NCI-H460 (cell line): ENCODE measurements at places on chromosomes 1 and 21. TPM values are rescaled to one million over a fixed set of nuclear protein-coding genes. Genes with fewer than 3 reads are reported as not detected.
A peak's percentile ranks its signal among the peaks of the same experiment; 100 is the strongest.

The DMRTA2 gene
- 10.7 and 10.8 TPM in 2 replicates for total RNA-seq

The AGT gene
- total RNA-seq, result not detected in 2 replicates

The ADAMTS5 gene
- not detected in 2 replicates for total RNA-seq

The SPRR3 gene
- not detected in 2 replicates for total RNA-seq

The GUCA2A gene
- not detected in 2 replicates for total RNA-seq

The SPRR2B gene
- not detected in 2 replicates for total RNA-seq

The KLF18 gene
- not detected in 2 replicates for total RNA-seq

DNA sequence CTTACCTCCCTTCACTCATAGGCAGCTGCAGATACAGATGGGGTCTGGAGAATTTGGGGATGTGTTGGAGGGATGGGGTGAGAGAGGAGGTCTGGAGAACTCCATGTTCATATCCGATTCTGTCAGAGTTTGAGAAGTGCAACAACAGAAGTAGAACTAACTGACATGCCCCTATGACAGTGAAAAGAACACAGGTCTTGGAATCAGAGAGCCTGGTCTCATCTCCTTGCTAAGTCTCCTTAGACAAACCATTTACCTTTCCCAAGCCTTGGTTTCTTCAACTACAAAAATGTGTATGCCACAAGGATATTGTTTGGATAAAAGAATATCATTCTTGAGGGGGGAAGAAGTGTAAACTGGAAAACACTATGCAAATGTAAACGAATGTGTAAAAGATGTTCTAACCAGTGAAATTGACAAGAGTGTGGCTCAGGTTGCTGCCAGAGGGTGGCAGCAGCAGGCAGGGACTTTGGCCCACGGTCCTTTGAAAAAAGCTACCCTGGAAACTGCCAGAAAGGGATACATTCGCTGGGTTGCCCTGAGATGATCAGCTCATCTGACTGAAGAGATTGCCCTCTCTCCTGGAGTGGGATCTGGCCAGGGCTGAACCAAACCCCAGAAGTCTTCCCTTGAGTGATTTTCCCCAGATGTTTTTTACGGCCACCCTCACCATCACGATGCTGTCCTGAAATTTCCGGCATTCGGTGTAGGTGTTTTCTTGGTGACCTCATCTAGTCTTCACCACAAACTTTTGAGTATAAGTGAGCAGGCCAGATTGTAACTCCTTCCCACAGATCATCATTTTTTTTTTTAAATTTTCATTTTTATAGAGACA lies 17.0 kb upstream of the CD2 start:
- peak; percentile 36 for DNase-seq

DNA sequence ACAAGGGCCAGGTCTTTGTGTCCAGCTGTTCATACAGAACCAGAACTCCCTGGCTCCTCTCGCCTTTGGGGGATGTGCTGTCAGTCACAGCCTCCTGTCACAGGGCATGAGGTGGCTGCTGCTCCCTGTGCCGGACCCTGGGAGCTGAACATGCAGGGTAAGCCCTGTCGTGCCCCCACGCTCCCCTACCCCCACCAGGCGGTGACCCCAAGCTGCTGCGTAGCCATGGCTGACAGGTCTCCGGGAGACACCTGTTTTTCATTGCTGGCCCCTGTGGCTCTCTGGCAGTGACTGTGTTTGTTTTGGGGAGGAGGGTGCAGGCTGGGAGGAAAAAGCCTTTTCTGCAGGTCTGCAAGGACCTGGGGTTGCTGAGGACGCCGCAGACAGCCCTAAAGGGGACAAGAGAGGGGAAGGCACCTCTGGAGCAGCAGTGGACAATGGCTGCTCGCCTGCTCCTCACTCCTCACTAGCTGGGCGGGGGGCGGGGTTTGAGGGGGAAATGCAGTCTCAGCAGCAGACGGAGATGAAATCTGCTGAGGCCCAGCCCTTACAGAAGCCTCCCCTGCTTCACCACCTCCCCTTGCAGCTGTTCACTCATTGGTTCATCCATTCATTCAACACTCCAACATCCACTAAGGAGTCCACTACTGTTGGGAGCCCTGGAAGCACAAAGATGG lies 81.4 kb downstream of the TRABD2B start:
- DNase-seq, result no peak

GRCh38 chr1:31746687-31747086 lies 17.5 kb downstream of the ADGRB2 start:
- DNase-seq, result no peak

DNA sequence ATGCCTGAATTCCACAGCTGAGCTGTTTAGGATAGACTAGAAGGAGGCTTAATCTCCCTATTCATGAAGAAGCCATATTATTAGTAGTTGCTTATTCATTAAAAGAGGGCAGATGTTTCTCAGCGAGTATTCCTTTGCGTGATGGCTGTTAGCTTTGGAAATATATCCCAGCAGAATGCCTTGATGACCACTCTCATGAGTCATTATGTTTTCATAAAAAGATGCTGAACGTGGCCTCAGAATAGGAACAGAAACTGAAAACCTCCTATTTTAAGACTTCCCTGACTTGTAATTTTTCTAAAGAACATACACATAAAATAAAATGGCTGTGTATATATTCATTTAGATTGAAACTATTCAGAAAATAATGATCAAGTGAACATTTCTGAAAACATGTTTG lies 9.6 kb upstream of the PLA2G4A start:
- DNase-seq, result no peak

DNA sequence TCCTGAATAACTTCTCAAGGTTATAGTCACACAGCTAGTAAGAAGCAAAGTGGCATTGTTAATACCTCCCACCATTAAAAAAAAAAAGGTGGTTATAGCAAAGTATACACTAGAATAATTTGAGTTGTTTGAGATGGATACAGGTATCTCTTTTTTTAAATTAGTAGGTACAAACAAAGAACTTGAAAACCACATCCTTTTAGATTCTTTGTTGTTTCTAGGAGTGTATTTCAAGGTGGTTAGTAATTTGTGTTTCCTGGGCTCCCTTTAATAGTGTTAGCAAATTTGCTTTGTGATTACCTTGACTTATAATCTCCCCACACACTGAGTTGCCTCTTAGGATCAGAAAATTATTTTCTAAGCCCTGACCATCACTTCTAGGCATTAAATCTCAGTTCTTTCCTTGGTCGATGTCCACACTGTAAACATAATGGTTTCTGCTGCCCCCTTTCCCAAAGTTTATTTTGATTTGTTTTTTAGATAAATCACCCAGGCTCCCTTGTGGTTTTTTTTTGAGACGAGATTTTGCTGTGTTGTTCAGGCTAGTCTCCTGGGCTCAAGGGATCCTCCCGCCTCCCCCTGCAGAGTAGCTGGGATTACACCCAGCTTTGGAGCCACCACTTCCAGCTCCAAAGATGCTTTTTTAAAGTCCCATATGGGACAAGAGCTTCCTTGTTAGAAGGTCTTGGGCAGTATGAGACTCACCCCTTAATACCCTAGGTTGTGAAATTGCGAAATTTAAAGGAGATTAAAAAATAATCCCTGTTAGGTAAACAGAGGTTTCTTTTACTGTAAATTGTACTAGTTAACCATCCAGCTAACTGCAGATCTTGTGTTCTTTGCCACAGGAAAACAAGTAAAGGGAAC lies 6.2 kb downstream of the AKIRIN1 start:
- no peak for DNase-seq

- no peak for DNase-seq
These were observed 495.6 kb downstream of the SIPA1L2 start for GRCh38 chr1:232134365-232134764.

DNA sequence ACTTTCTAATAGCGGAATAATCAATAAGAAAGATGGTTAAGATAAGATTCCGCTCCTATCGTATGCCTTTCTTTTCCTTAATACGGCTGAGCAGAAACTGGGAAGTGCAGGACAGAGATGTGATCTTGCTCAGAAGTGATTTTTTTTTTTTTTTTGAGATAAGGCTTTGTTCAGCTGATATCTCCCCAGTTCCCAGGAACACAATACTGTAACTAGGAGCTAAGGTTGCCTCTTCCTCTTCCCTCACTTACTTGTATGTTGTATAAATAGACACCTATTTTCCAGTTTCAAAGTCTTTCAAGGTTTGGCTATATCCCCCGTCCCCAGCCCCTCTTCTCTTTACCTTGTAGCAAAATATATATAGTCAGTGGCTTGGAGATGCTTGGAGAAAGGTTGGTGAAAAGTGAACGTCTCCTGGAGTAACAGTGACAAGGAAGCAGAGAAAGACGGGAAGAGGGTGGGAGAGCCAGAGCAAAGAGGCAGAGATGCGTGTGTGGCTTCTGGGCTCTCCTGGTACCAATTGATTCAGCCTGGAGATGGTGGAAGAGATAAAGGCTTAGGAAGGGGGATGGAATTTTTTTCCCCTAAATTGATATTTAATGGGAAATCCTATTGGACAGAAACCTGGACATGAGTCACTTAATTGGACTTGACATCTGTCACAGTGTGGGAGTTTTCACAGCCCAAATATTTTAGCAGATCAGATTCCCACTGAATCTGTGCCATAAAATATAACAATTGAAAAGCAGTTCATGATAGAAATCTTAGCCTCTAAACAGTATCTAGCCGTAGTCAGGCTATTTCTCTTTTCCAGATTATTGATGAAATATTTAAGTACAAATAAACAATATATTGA lies at the start of gene NHLH2:
Gene NHLH2 (minus strand): TSS at position 522 of the 856 bp plus-strand sequence. CDS start 2,754 bp downstream, outside the sequence.
- no peak for DNase-seq

DNA sequence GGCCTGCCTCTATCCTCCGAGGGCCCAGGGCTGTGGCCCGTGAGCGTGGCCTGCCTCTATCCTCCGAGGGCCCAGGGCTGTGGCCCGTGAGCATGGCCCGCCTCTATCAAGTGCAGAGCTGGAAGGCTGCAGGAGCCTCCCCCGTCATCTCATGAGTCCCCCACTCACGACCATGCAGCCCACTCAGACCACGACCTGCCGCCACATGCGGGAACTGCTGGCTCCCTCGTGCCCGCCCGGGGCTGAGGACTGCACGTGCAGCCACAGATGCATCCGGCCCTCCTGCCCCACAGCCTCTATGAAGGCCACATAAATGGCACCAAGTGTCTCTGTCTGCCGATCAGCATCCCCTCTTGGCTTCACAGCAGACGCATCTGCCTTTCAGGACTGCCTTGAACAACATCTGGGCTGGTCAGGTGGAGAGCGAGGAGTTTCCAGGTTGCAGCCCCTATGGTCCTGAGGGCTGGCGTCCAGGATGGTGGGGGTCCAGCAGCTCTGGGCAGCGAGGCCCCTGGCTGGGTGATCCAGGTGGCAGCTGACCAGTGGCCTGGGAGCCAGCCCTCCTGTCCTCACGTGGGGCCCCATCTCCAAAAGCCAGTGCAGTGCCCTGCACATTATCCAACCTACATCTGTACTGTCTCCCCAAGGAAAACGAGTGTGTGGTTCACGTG lies 103.3 kb downstream of the PDE9A start:
- DNase-seq, result no peak

- no peak for DNase-seq
These were observed 6.6 kb downstream of the SLX9 start for GRCh38 chr21:44946254-44947041.

- no peak for DNase-seq
These were observed 119.7 kb downstream of the PPIAL4G start for GRCh38 chr1:148363439-148363810.

GRCh38 chr1:2356401-2356800 lies 35.0 kb downstream of the MORN1 start:
- no peak for DNase-seq

DNA sequence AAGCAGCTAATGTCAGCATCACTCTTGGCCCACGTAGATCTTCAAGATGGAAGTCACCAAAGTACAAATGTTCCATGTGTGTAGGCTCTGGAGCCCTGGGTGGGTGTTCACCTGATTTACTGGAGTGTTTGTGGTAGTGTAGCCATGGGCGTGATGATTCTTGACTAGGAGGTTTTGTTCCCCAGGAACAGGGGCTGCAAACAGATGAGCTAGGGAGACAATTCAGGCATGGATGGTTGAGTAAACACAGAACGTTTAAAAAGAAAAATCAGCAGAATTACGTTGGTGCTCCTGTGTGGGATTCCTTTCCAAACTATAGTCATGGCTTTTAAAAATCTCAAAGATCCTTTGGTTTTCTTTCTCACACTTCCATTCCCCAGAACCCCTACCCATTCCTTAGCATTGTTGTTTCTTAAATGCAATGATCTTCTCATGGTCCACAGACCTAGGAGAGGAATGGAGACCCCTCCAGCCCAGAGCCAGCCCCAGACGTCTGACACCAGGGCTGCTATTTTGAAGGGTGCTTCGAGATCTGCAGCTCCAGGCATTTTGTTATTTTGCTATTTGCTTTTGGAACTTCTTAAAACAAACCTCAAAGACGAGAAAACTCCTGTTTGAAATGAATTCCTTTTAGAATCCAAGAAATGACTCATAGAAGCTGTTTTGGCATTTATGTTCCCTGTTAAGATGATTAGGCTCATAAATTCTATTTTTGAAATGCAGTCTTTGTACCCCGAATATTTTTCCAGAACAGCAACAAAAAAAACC lies 115.1 kb downstream of the ETS2 start:
- no peak for DNase-seq

DNA sequence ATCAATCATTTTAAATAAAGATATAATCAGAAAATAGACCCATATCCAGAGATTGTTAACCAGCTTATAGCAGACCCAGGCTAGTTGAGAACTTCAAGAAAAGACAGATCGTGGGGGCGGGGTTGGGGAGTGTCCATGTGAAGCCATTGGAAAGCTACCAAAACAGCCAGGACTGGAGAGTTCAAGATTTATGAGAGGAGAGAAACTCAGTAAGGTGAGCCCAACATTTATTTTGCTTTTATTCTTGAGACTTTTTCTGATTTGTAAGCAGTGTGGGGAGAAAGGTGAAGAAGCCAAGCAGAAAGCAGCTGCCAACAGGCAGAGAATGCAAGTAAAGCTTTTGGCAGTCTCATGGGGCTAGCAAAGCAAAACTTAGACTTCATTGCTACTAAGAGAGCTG lies 179.9 kb downstream of the VPS13D start:
- no peak for DNase-seq

DNA sequence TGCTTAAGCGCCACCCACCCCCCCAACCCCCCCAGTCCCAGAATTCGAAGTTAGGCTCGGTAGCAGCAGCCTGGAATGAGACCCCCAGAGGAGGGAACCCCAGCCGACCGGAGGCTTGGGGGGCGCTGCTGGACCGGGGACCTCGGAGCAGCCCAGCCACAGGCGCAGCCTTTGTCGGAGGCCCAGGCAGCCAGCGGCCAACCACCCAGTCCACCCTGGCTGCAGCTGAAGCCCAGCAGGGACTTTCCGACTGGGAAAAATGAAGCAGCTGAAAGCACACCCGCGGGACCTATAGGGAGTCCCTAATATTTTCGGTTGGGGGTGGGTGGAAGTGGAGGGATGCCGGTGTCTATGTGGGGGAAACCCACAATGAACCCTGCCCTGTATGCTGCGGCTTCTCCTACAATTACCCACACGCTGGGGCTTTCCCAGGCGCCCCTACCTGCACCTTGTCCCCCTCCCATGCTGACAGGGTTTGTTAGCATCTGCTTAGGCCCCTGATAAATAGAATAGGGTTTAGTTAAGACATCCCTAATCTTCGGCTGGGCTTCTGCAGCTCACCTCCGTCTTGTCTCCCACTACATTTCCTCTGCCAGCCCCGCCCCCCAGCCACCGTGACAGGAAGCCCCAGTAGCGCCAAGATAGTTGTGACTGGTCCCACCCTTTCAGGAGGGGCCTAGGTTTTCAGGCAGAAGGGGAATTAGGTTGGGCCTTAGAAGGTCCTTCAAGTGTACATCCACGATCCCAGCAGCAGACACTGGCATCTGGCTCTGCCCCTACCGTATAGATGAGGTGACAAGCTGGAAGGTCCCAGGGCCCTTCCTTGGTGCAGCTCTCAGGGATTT lies 838 bp downstream of the CCDC28B start:
- no peak for DNase-seq
